Esophagus squamous epithelium (tissue), 5 donors: ENCODE measurements at places on chromosomes 6 and 20.

- DNase-seq, result no peak
Observed at GRCh38 chr6:12654514-12654913, 62.1 kb upstream of the PHACTR1 start.

DNA sequence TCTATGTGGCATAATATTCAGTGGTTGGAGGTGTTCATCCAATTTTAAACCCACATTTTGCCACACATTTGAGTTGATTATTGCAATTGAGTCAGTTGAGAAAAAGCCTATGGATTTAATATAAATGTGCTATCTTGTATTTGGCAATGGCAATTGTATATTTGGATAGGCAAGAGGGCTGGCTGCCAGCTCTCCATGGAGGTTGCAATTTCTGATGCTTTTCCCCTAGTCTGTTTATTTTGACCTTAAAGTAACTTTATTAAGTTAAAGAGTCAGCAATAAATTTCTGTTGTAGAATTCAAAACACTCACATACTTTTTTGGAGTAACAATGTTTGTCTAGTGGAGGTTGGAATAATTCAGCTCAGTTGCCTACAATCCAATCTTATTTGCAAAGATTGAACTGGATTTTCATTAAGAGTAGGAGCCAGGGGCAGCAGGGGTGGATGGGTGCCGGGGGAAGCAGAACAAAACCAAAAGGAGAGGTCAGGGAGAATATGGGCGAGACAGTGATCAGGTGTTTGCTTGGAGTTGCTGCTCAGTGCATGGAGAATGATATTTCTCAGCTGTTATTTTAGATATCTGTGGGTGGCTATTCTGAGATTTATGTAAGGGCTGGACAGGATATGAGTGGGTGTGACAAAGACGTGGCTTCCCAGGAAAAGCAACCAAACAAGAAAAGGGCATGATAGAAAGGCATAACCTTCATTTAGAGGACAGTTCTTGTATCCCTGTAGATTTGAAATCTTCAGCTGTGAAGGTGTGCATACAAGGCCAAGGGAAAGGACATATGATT is 163.0 kb downstream of the HDGFL1 start:
- DNase-seq, result no peak

DNA sequence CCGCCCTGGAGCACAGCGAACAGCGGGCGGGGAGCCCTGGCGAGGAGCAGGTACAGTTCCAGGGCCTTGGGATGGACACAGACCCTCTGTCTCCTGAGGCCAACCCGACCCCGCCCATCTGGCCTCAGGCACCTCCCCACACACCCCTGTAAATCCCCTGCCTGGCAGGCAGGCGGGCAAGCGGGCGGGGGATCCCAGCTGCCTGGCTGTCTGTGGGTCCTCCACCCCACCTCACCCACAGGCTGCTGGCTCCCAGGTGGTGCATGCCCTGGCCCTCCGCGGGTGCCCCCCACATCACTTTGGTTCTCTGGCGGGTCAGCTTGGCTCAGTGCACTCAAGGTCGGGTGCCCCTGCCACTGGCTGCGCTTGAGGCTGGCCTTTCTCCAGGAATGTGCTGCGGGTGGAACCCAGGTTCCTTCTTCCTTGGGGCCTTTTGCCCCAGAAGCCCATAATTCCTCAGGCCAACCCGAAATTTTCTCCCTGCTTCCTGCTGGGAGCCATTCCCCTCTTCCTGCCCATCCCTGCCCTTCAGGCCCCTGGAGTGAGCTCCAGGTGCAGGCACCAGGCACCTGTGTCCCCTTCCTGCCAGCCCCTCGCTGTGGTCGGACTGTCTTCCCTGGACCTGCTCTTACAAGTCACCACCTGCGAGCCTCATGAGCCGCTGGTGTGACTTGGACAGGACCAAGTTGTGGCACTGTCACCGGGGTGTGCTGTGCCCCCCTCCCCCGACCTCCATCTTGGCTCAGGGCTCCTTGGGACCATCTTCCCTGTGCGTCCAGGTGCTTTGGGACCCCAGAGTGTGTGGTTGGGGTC is 5.3 kb upstream of the TNFRSF6B start:
- DNase-seq, result no peak

DNA sequence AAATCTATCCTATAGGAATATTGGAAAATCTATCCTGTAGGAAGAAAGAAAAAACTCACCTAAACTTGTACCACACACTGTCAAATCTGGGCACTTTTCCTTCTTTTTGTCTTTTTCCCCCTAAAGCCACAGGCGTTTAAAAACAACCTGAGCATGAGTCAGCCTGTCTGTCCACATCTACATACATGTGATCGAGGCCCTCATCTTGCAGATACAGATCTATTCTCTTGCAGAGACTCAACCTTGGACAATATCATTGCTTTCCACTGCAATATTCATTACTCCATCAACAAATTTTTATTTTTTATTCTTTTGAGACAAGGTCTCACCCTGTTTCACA is 95.9 kb upstream of the IYD start:
- no peak for DNase-seq

- DNase-seq, result no peak
Observed at GRCh38 chr6:112221561-112221960, 32.8 kb downstream of the LAMA4 start.

- DNase-seq, result no peak
Observed at GRCh38 chr20:57672164-57672563, 37.7 kb downstream of the PMEPA1 start.

DNA sequence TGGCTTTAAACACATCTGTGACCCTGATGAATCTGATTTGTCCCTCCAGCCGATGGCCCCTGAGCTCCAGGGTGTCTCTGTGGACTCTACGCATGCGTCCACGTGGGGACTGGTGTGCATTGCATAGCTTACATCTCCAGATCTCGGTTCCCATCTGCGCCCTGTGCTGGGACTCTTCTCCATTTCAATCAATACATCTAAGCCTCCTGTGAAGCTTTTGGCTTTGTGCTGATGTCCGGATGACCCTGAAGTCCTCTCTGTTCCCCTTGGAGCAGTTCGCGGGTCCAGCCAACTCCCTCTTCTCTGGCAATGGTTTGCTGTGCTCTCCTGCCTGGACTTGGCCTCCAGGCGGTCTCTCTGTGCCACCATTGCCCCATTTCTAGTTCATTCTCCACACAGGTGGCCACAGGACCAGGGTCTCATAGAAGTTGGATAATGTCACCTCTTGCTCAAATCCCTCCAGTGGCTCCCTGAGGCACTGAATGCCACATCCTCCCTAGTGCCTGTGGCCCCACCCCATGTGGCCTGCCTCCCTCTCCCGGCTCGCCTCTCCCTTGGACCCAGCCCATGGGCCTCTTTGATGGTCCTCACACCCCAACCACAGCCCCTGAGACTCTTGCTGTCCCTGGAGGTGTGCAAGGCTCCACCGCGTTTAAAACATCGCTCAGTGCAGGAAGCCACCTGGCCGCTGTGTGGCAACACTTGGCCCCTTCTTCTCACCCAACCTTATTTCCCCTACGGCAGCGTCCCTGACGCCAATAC is 155.4 kb downstream of the SYCP2 start:
- DNase-seq, result no peak

DNA sequence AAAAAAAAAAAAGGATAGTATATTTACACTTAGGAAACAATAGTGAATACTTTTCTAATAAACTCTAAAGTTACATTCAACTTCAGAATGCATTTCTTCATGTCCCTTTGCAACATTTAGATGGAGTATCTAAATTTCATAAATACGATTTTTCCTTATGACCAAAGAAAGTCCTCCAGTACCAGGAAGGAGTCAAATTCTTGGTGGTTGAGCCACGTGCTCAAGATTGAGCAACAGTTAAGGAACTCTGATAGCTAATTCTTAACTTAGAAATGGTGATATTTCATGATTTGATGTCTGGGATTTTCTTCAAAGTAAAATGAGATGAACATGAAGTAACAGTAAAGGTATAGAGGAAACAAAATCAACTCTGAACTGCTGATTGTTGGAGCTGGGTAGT is 92.7 kb downstream of the SASH1 start:
- no peak for DNase-seq

GRCh38 chr6:156840136-156840535 is 63.0 kb downstream of the ARID1B start:
- DNase-seq, result no peak

GRCh38 chr6:32402812-32403211 is 4.2 kb downstream of the BTNL2 start:
- no peak for DNase-seq

DNA sequence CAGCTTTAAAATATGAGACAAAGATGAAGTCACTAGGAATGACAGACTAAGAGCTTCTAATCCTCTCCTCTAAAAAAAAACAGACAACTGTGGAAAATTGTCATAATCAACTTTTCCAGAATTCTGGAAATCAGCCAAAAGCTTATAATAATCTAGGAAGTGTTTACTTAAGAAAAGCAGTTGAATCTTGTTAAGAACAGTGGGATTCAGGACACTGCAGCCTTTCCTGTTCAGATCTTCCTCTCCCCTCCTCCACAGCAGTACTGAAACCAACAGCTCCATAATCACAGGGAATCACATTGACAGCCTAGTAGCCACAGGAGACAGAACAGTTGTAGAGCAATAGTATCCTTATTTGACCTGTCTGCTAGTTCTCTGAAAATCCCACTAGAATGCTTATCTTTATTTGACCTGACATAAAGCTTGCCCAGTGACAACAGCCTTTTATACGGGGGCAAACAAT is 41.6 kb downstream of the IBTK start:
- no peak for DNase-seq
